ENCODE measurements at places on chromosomes 1 and 21.

GRCh38 chr1:94541246-94542087, at the start of gene F3:
TSS of gene F3 (minus strand) at chr1:94541759. CDS start at chr1:94541636, 123 bp downstream.
- peak; percentile 91 for DNase-seq

DNA sequence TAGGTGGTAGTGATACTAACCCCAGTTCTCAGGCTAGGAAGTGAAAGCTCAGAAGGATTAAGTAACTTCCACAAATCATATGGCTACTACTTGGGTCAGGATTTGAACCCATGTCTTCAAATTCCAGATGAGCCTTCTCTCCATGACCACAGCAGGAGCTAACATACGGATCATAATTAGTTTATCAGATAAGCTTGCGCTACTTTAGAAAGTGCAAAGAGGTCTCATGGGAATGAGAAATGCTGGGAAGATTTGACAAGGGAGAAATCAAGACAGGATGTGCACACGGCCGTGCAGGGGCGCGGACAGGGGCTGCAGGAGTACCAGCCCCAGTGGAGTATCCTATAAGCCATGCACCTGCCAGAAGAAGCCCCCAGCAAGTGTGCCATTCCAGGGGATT, 5.2 kb downstream of the PLEKHA6 start:
- DNase-seq = no peak

GRCh38 chr1:205444931-205445645, 10.8 kb downstream of the BLACAT1 start:
- DNase-seq = peak; percentile 89

DNA sequence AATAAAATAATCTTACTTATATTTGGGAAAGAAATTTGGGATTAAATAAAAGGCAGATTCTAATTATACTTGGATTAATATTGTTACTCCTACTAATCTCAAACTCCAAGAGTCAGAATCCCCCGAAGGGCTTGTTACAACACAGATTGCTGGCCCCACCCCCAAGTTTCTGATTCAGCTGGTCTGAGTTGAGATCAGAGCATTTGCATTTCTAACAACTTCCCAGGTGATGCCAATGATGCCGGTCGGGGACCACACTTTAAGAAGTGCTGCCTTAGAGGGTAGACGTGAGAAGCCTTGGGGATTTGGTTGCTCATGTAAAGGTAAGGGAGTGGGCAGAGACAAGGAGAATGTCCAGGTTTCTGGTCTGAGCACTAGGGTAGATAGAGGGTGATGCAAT, 47.2 kb downstream of the FMN2 start:
- DNase-seq = no peak

- no peak for DNase-seq
These were observed 53.2 kb downstream of the RNF187 start for GRCh38 chr1:228540161-228540917.

DNA sequence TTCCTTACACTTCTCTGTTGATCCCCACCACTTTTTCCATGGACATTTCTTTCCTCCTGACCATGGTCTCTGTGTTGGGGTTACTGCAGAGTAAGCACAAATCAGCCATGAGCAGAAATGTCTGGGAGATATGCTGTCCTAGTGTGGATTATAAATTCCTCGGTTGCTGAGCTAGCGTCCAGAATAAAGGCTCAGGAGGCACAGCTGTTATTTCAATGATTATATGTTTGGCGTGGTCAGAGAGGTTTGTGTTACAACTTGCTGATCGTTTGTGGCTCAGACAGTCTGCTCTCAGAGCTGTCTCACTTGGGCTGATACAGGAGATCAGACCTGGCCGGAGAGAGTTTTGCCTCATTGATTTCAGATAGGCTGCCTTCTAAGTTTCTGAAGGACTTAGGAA, 37.5 kb upstream of the LAMC2 start:
- DNase-seq = peak; percentile 51

DNA sequence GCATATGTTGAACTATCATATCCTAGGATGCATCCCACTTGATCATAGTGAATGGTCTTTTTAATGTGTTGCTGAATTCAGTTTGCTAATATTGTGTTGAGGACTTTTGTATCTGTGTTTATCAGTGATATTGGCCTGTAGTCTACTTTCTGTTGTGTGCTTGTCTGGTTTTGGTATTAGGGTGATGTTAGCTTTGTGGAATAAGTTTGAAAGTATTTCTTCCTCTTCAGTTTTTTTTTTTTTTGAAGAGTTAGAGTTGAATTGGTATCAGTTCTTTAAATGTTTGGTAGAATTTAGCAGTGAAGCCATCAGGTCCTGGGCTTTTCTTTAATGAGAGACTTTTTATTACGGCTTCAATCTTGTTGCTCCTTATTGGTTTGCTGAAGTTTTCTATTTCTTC, 162.3 kb downstream of the VAV3 start:
- DNase-seq = no peak

GRCh38 chr1:228415853-228416216, 826 bp downstream of the TRIM17 start:
- no peak for DNase-seq

- DNase-seq = no peak
These were observed 87.5 kb upstream of the DPYD start for GRCh38 chr1:98008373-98008772.

DNA sequence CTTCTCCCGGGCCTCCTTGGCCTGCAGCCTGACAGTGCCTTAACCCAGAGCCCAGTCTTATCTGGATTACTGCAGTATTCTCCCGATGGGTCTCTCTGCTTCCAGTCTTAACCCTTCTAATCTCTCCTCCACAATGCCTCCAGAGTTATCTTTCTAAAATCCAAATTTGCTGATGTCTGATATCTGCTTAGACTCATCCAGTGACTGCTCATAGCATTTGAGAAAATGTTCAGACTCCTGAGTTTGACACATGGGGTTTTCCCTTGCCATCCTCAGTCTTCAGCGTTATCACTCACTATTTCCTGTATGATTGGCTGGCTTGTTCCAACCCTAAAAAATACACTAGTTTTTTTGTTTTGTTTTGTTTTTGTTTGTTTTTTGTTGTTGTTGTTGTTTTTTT, 102.0 kb downstream of the FMN2 start:
- DNase-seq = no peak

GRCh38 chr1:164958982-164959768, 397.3 kb downstream of the LMX1A start:
- DNase-seq = no peak

DNA sequence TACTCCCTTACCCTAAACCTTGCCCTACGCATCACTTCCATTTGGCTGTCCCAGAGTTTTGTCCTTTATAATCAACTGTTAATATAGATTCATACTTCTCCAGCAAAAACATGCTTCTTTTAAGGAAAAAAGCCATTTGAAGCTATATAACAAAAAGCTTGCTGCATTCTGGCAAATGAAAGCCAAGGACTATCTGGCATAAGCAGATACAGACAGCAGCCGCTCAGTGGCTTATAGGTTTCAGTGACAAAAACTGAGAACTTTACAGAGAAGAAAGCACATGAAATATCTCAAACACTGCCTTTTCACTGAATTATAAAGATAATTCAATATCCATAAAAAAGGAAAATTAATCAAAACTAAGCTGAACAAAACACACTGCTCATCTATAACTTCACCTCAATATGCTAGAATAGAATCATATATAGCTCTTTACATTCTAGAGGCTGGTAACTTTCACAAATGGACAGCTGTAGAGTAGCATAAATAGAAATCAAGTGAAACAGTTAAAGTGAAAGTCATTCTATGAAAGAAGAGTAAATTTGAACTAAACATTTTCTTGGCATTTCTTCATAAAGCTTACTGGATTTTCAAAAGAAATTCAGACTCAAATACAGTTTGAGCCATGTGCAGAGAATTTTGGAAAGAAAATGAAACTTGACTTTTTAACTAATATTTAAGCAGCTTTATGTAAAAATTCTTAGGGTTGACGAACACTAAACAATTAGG, 19.6 kb downstream of the CDC42BPA start:
- no peak for DNase-seq

DNA sequence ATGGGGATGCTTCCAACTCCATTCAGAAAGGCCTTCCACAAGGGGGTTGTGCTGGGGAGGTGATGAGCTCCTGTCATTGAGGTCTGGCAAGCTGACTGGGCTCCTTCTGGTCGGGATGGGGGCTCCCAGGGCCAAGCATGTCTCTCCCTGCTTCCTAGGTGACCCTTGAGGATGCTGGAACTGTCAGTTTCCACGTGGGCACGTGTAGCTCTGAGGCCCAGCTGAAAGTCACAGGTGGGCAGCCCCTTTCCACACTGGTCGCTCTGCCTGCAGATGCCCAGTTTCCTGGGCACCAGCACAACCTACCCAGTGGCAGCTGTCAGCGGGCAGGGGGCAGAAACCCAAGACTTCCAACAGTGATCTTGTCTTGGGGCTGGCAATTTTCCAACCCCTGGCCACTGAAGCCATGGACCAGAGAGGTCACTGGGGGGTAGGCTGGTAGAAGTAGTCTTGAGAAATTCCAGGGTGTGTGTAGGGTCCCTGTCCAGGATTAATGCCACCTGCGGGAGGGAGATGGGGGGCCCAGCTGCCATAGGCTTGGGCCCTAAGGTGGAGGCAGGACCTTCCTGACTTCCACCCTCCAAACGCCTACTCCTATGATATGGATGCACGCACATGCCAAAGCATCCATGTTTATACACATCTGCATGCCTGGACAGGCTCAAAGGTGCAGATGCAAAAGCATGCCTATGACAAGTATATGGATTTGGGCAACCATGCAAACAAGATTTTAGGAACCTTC, 97.1 kb downstream of the TRIM11 start:
- DNase-seq = no peak

GRCh38 chr1:206895837-206896242, 1.4 kb upstream of the IL24 start:
- DNase-seq = no peak

GRCh38 chr1:219773775-219774174, 154.6 kb downstream of the SLC30A10 start:
- DNase-seq = no peak

GRCh38 chr21:45558044-45558721, 15.9 kb upstream of the SLC19A1 start:
- DNase-seq = peak; percentile 15

GRCh38 chr1:165495858-165496205, 48.0 kb upstream of the LRRC52 start:
- DNase-seq = no peak

DNA sequence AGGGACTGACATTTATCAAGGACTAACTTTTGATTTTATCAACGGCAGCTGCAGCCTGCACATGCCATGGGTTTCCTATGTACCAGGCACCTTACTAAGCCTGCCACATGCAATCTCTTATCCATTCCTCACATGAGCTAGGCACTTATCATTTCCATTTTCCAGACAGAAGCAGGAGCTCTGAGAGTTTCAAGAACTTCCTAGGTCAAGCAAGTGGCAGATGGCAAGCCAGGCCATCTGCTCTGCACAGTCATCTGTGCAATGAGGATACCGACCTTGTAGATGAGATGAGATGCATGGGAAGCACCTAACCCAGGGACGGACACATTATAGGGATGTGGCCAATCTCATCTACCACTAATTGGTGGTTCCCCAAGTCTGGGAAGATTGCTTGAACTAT, 339.4 kb upstream of the USP24 start:
- no peak for DNase-seq

- no peak for DNase-seq
These were observed 639 bp upstream of the IPO9 start for GRCh38 chr1:201828217-201828819.

GRCh38 chr1:22043198-22043769, 9.2 kb upstream of the CDC42 start:
- DNase-seq = no peak

- no peak for DNase-seq
These were observed 1.5 kb upstream of the PROX1 start for GRCh38 chr1:213986020-213986924.

DNA sequence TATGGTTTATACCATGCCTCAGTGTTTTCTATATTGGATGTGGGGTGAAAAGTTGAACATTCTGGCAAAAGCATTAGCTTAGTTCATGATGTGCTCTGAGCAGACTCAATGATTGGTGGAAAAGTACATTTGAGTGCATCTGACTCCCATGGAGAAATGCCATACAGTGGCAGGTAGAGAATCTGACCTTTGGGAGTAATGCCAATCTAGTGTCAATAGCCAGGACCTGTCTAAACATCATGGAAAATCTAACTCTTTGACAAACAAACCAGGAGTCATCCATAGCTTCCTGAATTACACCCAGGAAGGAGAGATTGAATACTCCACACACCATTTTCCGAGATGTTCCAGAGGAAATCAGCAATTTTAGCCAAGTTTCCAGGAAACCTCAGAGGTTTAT, 51.0 kb downstream of the XCL1 start:
- DNase-seq = no peak

DNA sequence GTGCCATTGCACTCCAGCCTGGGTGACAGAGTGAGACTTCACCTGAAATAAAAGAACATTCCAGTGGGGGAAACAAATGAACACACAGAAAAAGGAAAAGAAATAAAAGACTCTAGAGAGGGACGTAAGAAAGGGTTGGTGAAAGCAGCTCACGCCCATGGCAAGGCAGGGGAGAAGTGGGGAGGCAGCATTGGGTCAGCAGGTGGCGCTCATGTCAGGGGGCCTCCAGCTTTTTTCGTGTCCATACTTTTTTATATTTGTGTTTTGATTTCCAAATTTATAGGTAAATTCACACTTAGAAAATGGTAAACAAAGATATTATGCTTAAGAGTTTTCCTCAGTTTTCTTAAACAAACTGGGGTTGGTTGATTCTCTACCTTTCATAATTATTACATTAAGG, 45.5 kb downstream of the VPS13D start:
- DNase-seq = no peak

DNA sequence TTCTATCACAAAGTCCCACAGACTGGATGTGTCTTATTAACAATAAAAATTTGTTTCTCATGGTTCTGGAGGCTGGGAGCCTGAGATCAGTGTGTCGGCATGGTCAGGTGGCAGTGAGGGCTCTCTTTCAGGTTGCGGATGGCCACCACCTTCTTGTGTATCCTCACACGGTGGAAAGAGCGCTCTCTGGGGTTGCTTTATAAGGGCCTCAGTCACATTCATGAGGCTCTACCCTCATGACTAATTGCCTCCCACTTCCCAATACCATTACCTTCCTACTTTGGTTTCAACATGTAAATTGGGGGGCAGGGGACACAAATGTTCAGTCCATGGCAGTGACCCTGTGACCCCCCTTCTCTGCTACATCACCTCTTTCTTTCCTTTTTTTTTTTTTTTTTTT, 20.7 kb upstream of the MX1 start:
- DNase-seq = no peak

GRCh38 chr1:71834601-71835441, 447.5 kb downstream of the NEGR1 start:
- DNase-seq = no peak

DNA sequence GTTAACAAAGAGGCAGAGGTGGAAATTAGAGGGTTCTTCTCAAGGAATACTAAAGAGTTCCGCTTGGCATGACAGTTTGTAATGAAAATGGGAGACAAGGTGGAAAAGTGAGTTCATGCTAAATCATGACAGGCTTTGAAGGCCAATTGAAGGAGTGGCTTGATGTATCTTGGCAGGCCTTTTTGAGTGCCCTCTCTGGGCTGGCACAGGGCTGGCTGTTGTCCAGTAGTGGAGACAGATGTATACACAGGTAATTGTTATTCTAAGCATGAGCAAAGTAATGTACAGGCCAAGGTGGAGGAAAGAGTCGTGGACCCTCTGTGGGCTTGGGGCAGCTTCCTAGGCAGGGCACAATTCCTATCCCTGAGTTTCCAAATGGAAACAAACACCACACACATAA, 196.7 kb upstream of the GALNT2 start:
- DNase-seq = no peak

- DNase-seq = no peak
These were observed 287.9 kb downstream of the LRRIQ3 start for GRCh38 chr1:73910062-73910461.
